ENCODE measurements at places on chromosomes 1 and 21.

- no peak for DNase-seq
These were observed 44.0 kb downstream of the HTR6 start for GRCh38 chr1:19708567-19709110.

DNA sequence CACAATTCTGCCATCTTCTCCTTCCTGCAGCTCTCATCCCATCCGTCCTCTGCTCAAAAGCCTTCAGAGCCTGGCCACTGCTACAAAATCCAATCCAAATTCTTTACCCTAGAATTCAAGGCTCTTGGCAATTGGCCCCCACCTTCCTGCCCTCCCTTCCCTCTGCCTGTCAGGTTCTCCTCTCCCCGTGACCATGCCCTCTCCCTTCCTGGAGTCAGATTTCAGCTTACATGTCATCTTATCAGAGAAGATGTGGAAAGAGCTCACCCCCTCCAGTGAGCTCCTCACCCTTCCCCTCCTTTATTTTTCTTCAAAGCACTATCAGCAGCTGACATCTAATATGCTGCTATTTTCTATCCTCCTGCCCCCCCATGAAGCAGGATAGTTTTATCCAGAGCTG lies 86.9 kb downstream of the GRIK3 start:
- no peak for DNase-seq

DNA sequence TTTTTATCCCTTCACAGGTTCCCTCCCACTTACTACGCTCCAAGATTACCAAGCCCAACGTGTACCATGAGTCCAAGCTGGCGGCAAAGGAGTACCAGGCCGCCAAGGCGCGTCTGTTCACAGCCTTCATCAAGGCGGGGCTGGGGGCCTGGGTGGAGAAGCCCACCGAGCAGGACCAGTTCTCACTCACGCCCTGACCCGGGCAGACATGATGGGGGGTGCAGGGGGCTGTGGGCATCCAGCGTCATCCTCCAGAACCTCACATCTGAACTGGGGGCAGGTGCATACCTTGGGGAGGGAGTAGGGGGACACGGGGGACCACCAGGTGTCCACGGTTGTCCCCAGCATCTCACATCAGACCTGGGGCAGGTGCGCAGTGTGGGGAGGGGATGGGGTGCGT lies 65.7 kb downstream of the POFUT2 start:
- DNase-seq: no peak

DNA sequence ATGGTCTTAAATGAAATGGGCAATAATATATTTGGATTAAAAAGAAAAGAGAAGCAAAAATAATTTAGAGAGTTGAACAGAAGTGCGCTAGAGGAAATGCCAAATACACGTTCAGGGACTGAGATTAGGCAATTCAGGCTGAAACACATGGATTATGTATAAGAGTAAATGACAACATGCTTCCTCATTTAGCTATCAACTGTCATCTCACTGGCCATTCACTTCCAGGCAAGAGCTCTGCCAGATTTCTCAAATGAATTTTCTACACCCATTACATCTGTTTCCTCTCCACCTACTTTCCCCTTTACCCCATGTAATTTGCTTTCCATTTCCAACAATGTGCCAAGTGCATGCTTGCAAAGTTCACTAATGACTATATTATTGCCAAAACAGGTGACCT lies 582.4 kb downstream of the LTN1 start:
- no peak for DNase-seq

DNA sequence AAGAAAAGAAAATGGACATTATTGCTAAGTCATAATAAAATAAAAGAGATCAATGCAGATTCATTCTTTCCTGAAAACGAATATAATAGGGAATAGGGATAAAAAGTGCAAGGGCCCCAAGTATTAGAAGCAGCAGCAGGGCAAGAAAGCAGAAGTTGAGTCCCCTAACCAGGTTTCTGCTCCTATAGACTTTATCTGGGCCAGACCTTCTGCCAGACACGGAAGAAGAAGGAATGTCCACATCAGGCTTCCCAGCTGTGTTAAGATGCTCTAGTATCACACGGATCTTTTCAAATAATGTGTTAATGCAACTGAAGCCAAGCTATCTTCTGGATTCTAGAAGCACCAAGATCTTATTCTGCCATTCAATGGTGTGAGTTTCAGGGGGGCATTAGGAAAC lies 26.9 kb downstream of the CD244 start:
- DNase-seq: no peak

- no peak for DNase-seq
These were observed 141.9 kb upstream of the PTBP2 start for GRCh38 chr1:96579636-96580035.

DNA sequence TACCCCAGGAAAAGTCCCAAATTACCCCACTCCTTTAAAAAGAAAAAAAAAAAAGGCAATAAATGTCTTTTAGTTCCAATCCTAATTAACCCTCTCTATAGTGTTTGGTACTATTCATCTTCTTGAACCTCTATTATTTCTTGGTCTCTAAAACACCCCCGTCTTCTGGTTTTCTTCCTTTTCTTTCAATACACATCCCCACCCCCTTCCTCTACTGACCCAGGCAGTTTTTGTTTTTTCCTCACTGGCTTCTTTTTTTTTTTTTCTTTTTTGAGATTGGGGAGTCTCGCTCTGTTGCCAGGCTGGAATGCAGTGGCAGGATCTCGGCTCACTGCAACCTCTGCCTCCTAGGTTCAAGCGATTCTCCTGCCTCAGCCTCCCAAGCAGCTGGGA lies 26.1 kb downstream of the EGLN1 start:
- no peak for DNase-seq

DNA sequence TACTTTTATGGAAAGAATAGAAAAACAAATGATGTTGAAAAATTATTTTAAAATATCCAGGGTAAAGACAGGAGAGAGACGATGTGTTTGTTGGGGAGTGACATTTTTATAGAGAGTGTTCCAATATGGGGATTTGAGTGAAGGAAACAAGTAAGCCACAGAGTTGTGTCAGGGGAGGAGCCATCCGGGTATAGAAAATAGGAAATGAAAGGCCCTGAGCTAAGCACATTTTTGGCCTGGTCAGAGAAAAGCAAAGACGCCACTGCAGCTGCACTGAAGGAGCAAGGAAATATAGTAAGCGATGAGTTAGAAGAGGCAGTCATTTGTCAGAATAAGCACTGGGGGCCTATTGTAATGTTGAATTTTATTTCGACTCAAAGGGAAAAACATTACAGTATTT lies 107.3 kb upstream of the ADGRL4 start:
- DNase-seq: no peak

DNA sequence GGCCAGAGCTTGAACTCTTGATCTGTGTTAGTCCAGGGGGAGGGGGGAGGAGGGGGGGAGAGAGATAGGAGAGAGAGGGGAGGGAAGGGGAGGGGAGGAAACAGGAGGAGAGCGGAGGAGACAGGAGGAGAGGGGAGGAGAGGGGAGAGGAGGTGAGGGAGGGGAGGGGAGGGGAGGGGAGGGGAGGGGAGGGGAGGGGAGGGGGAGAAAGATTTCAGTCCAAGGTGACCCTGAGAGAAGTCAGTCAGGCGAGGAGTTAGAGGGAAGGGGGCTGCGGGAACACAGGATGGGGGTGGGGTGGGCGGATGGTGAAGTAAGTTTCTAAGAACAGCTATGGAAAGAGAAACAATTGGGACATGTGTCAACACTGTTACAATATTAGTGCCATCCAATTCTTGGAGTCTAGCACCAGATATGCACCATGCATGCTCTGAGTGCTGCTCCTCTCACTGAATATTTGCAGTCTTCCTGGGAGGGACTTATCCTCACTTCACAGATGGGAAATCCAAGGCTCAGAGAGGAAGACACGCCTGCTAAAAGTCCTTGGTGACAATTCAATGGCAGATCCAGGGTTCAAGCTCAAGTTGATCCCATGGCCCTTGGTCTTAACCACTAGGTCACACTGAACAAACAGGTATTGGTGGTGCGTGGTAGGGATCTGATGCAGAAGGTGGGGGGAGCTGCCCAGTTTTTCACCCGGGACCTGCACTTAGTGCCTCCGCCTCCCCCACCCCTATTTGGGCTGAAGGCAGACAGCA lies 42.5 kb upstream of the ECE1 start:
- DNase-seq: no peak

DNA sequence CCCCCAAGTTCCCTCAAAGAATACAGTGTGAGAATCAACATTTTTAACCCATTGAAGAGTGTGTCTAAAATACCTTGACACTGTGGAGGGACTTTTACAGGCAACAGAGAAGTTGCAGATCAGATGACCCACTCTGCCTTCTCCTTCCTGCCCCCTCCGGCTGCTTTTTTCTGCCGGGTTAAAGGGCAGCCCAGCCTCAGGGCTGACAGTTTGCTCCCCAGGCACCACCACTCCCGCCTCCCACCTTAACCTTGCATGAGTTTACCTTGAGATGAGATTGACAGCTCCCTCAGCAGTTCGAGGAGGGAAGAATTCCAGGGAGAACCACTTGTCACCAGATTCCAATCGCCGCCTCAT lies 3.2 kb downstream of the MTHFR start:
- no peak for DNase-seq

Measured in GM19239 (cell line).